NCI-H1092 treated with DMSO at 0.1 percent for 48 hours (cell line): ENCODE measurements at places on chromosomes 3 and 15.
A peak's percentile ranks its signal among the peaks of the same experiment; 100 is the strongest.

DNA sequence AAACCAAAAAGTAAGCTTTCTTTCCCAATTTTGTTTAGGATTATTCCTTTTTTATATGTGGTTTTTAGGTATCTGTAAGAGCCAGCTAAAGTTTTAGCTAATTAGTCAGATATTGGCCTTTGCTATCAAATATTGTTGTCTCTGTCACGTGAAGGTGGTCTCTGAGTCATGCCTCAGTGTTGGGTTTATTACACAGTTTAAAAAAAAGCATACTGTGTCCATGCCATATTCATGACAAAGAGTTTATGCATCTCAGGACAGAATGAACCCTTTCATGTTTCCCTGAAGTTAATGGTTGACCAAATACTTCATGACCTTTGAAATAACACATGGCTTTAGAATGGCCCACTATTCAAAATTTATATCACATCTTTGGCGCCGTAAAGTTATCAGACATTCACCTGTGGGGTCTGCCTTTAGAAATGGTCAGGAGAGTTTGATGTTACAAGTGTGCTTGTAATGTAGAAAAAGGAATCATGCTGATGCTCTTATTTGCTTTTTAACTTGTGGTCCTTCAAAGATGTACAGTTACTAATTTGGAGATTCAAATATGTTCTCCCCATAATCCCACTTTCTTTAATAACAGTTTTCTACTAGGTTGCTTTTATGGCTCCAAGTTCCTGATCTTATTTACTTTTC, 101.5 kb downstream of the MYRIP start:
- DNase-seq, result no peak

DNA sequence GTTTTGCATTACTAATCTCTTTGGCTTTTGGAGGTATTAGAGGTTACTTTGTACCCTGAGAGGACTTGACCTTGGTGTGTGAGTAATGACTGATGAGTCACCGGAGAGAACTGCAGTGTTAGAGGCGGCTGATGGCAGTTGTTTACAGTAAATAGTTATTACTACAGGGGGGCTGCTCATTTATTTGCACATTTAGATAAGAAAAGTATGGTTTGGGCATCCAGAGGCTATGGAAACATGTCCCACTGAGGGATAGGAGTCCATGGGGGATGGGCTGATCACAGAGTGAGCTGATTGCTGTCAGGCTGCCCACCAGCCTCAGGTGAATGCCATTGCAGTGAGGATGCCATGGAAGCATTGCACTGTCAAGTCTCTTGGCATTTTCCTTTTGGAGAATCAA, 17.3 kb upstream of the STAC start:
- DNase-seq, result no peak

DNA sequence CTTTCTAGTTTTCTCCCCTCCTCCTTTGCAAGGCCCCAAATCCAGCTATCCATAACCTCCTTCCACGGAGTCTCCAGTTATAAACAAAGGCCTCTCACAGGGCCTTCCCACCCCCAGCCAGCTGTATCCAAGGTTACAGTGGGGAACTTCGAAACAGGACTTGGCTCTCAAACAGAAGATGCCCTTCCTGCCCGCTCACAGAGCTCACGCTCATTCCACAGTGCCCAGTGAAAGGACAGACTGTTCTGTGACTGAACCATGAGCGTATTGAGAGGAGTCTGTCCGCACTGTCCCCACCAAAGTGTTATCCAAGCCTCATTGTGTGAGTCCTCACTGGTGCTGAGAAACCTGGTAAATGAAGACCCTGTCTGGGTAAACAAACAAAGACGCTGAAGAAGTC, 35.4 kb downstream of the ARHGAP31 start:
- DNase-seq, result no peak

DNA sequence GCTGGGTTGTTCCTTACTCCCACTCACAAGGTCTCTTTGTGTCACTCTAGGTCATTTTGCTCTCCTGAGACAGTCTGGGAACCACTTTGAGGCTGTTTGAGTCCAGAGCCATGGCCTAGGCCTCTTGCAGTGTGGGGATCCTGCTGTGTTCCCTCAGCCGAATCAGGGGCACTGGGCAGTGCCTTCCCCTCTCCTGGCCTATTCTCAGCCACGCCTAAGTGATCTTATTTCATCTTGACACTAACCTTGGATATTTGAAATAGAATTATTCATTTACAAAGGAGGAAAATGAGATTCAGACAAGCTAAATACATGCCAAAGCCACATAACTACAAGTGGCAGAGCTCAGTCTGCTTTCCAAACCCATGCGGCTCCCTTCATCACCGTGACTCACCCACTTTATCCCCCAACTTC, 557.2 kb upstream of the TBL1XR1 start:
- no peak for DNase-seq

GRCh38 chr3:153866901-153867300, 254.3 kb upstream of the ARHGEF26 start:
- DNase-seq, result no peak

DNA sequence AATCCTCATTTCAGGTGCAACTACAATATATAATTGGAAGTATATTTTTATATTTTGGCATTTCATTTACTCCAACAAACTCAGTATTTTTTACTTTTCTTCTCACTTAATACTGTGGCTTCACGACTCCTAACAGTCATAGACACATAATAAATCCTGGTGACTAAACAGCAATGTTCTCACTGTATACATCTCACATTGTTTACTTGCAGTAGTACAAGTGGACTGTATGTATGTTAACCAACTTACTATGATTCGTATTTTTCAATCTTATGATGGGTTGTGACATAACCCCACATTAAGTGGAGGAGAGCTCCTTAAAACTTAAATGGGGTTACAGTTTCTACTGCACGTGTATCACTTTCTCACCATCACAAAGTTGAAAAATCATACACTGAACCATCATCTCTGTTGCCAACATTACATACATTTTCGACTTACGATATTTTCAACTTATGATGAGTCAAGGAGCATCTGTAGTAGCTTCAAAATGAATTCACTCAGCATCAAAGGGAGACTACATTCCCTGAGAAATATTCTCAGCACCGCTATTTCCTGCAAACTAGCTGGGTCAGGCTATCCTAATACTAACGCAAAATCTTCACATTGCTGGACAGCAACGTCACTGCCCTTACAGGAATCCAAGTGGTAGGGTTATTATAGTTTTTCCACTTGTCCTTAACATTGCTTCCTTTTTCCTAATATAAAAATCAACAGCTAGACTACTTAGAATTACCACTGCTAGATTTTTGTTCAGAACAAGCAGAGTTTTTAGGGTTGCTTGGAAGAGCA, 7.3 kb downstream of the ADAM10 start:
- DNase-seq, result no peak

DNA sequence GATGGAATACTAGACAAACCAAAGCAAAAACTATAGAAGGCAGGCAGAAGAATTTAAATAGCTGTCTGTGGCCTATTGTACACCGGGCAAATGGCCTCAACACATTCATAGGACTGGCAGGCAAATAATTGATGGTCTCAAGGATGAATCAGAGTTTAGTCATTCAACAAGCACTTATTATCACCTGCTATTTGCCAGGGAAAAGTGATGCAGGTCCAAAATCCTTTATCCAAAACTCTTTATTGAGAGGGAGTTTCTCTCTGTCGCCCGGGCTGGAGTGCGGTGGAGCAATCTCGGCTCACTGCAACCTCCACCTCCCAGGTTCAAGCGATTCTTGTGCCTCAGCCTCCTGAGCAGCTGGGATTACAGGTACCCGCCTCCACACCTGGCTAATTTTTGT, 2.3 kb downstream of the EIF2AK4 start:
- no peak for DNase-seq

GRCh38 chr3:125257536-125257935, 45.0 kb upstream of the SLC12A8 start:
- no peak for DNase-seq

DNA sequence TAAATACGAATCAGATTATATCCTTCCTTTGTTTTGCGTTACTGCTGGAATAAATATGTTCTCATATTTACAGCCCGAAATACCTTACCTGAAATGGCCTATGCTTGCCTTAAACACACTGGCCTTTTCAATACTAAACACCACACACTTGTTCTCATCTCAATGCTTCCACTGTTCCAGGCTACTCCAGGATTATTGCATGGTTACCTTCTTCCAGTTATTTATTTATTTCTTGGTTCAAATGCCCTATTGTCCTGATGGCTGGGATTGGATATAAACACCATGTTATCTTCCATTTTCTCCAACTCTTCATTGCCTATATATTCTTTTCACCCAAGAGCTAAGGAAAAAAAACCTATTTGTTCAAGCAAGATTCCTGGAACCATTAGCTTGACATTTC, 125.3 kb downstream of the SI start:
- no peak for DNase-seq

- DNase-seq, result peak; percentile 53
Measured at GRCh38 chr3:187744169-187745151, 808 bp downstream of the BCL6 start.

- no peak for DNase-seq
Measured at GRCh38 chr15:62663547-62663946, 379.0 kb upstream of the TPM1 start.

- peak; percentile 12 for DNase-seq
Measured at GRCh38 chr3:61877359-61878138, 316.2 kb downstream of the PTPRG start.

DNA sequence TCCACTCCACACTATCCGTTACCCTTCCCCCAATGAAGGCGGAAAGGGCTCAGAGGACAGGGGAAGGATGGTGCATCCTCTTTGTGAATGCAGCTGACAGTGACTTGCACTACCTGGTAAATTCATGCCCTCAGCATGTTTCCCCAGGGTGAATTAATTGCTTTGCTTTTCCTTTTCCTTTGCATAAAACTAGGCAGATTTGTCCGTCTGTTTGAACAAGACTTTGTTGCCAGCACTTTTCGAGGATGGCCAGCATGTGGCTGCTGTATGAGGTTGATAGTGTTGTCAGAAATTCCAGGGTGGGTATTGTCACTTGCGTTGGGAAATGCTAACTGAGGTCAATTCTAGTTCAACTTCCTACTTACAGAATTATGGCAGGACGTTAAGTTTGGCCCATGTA, 79.0 kb upstream of the RARB start:
- DNase-seq, result no peak

DNA sequence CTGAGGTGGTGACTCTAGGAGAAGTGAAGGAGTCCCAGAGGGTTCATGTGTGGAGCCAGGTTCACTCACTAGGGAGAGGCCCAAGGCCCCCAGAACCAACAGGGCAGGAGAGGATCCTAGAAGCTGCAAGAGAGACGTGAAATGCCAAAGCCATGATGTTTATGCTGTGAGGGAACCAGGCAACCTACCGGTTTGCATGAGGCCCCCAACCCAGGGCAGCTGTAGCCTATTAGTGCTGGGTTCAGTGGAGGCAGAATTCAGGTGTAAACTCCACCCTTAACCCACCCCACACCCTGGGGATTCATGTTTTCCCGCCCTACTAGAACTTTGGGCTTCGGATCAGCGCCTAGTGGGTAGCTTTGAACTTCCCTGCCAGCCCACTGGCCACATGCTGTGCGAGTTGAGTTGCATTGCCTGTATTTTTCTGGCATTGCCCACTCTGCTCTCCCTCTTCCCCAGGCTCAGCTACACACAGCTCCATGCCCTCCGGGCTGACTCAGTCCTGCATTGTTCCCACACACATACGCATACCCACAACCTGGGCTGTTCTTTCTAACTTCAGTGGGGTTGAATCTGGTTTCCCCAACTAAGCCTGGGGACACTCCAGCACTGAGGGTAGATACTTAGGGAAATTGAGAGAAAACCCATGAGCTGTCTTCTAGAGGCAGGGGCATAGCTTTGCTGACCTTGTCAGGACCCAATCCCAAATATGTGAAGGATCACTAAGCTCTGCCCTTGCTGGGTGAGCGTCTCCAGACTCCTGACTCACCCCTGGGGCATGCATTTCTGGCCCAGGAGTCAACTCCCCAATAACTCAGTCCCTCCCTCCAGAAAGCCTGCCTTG, 2.0 kb upstream of the ZBTB47 start:
- DNase-seq, result no peak

DNA sequence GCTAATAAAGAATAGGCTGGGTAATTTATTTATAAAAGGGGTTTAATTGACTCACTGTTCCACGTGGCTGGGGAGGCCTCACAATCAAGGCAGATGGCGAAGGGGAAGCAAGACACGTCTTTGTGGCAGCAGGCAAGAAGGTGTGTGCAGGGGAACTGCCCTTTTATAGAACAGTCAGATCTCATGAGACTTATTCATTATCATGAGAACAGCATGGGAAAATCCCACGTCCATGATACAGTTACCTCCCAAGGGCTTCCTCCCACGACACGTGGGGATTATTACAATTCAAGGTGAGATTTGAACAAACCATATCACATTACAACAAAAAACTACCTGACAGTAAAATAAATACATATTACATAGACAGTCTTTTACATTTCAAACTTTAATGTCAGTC, 414.9 kb downstream of the NAALADL2 start:
- DNase-seq, result no peak

- no peak for DNase-seq
Measured at GRCh38 chr3:178048768-178049167, 487.5 kb upstream of the KCNMB2 start.

GRCh38 chr15:93088981-93089726, at the start of gene RGMA:
TSS of gene RGMA (minus strand) at chr15:93089211. CDS start at chr15:93088932, 279 bp downstream.
- peak; percentile 31 for DNase-seq

DNA sequence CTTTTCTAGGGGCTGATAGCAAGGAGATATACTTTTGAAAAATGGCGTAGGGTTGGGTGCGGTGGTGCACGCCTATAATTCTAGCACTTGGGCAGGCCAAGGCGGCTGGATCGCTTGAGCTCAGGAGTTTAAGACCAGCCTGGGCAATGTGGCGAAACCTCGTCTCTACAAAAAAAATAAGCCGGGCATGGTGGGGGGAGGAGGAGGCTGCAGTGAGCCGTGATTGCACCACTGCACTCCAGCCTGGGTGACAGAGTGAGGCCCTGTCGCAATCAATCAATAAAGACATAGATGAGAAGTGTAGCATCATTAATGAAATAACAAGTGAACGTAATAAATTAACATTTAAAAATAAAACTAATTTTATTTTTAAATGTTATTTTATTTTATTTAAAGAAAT, 134.6 kb downstream of the SLCO3A1 start:
- DNase-seq, result no peak

- DNase-seq, result no peak
Measured at GRCh38 chr3:25493246-25493645, 65.2 kb downstream of the RARB start.

DNA sequence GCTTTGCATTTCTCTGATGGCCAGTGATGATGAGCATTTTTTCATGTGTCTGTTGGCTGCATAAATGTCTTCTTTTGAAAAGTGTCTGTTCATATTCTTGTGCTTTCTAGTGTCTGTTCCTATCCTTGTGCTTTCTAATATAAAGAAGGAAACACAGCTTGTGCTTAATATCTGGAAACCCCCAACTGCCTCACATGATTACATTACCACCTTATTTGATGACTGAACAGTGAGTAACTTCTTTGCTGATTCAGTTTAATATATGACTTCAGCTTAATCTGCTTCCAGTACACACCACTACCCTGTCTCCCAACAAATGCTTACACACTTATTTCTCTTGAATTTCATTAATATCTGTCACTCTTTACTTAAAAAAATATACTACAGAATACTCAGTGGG, 835.1 kb downstream of the EDEM1 start:
- no peak for DNase-seq
